MCF 10A (cell line): ENCODE measurements at places on chromosomes 4 and X. TPM values are rescaled to one million over a fixed set of nuclear protein-coding genes. Genes with fewer than 3 reads are reported as not detected.

GRCh38 chrX:25536307-25536970, 520.7 kb upstream of the ARX start:
- DNase-seq, result no peak

- DNase-seq, result no peak
Observed at GRCh38 chrX:43963726-43964125, 9.5 kb downstream of the NDP start.

DNA sequence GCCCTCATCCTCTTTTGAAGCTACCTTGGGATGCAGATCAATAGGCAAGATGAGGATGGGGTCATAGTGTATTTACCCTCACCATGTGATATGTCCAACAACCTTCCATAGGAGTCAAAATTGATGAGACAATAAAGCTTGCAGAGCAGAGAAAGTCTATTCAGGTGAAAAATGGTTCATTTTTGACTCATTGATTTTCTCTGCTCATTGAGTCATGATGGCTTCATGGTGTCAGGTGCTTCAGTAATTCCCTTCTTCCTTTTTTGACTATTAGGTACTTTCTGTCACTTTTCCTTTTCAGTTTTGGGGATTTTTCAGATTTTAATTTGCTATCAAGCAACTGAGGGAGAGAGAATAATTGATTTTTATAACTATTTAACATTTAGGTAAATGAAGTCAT, 55.9 kb upstream of the IL2 start:
- DNase-seq, result no peak

DNA sequence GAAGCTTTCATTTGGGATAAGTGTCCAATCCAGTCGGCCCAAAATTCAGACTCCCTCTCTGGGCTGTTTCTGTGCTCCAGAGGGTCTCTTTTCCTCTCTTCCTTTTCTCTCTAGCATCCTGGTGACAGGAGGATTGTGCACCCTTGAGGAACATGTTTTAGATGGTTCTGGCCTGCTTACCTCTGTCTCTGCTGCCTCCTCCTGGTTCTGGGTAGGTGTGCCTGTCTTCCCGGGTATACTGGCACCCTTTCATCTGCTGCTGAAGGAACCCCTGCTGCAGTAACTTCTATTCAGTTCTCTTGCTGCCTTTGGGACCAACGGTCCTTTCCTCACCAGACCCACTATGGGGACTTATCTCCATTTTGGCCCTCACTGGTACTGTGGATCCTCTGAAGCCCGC, 53.2 kb downstream of the HMGB2 start:
- DNase-seq, result no peak

DNA sequence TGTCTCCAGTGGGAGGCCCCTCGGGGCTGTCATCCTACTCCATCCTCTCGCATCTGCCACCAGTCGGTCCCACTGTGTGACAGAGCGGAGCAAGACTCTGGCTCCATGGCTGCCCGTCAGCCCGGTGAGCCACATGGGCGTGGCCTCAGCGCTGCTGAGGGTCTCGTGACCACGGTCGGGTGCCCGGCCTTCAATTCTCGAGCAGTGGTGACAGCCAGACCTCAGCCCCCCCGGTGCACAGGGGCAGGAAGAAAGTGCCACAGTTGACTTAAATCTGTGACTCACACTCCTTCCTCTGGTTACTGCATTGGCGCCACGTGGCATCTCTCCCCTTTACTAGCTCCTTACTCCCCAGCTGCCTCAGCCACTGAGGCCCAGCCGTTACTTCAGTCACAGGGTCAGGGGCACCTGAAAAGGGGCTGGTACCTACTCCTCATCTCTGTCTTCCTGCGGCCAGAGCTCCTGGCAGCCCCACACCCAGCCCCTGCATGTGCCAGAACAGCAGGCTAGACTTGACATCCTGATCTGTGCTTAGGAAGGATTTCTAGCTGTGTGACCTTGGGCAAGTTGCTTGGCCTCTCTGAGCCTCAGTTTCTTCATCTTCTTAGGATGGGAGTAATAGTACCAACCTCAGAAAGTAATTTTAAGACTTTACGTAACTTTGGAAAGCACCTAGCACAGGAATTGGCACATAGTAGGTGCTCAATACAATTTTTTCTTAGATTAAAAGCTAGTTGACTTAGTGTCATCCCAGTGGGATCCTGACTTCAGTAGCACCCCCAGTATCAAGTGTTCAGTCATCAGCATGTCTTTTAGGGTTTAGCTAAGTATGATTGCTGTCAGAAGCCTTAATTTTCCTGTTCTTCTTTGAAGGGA, 66.1 kb downstream of the TNIP2 start:
- DNase-seq, result no peak

DNA sequence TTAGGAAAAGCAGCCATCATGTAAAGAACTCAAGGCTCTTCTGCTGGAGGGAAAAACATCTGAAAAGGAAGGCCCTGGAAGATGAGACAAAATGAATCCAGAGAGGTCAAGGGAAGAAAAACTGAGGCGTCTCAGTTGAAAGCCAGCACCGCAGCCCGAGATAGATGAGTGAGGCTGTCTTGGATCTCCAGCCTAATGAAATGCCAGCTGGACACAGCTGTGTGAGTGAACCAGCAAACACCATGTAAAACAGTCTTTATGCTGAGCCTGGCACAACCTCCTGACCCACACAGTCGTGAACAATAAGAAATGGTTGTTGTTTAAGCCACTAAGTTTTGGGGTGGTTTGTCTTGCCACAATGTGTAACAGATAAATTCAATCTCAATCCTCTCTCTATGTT, 48.6 kb upstream of the RASL11B start:
- DNase-seq, result no peak

DMRTC1B gene
- not detected in 2 replicates for total RNA-seq

- no peak for DNase-seq
Observed at GRCh38 chrX:23731951-23732350, 11.1 kb downstream of the ACOT9 start.

RS1 gene
- not detected in 2 replicates for total RNA-seq

DNA sequence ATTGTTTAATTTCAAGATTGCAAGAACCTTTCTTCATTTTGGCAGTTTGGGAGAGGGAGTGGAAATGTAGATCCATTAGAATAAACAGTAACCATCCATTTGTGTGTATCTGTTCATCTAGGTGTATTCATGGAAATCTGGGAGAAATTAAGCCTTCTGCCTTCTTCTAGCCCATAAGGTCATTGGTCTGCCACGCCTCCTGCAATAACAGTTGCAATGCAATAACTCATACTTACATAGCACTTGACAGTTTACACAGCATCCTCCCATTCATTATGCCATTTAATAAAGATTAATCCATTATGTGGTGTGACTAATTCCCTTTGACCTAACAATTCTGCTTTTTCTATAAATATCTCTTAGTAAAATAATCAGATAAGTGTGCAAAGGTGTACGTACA, 42.6 kb downstream of the SHROOM4 start:
- no peak for DNase-seq

DNA sequence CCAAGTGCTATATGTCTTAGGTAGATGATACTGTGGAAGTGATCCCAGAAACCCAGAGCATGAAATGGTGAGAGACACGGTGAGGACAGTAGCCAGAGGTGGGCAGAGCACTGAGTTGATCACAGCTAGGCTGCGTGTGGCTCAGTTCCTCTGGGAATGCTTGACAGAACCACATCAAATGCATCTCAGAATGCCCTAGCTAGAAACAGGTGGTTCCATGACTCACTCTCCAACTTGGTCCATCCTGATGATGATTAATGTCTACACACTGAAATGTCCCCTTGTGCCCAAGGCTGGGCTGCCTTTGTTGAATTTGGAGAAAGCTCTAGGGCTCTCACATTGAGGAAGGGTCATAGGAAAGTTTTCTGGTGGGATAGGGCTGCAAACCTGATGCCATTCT, 113.6 kb downstream of the ZNF518B start:
- DNase-seq, result no peak

GRCh38 chr4:7691982-7692381, 247.7 kb downstream of the AFAP1 start:
- DNase-seq, result no peak

DNA sequence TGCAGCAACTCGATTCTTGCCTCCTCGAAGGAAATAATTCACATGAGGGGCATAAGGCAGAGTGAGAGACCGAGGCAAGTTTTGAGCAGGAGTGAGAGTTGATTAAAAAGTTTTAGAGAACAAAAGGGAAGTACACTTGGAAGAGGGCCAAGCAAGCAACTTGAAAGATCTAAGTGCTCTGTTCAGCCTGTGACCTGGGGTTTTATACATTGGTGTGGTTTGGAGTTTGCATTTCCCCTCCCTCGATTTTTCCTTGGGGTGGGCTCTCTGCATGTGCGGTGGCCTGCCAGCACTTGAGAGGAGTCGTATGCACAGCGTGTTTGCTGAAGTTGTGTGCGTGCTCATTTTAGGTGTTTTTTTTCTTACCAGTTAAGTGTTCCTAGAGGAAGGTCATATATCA, 356.4 kb downstream of the KLHL4 start:
- no peak for DNase-seq

GCNA gene
- 3.4 and 3.8 TPM in 2 replicates for total RNA-seq

DNA sequence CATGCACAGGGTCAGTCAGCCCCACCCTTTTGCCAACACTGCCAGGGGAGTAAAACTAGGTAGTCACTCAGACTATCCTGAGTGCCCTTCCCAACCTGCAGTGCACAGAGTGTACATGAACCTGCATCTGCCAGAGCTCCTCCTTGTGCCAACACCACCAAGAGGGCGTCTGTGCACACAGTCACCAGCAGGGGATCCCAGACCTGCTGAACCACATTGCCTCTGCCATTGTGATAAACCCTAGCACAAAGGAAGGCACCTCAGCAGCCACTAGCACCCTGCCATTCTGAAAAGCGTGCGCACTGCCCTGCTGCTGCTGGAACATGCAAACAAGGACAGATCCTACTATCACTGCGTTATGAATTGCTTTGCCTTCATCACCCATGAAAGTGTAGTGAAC, 247.8 kb upstream of the POU3F4 start:
- no peak for DNase-seq

DNA sequence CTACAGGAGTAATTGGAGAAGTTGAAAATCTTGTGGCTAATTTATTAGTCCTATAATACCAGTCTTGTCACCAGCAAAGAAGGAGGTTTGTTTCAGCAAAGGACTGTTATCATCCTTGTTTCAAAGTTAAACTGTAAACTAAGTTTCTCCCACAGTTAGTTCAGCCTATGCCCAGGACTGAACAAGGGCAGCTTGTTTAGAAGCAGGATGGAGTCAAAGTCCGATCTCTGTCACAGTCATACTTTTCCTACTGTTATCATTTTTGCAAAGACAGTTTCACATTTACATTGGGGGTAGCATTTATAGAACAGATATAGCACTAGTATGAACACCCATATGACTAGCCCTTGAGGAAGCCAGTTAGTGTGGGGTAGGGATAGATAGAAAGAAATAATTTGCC, 46.4 kb downstream of the AKAP4 start:
- DNase-seq, result no peak

ANKRD50 gene
- total RNA-seq, result 44.1 and 47.6 TPM in 2 replicates

DNA sequence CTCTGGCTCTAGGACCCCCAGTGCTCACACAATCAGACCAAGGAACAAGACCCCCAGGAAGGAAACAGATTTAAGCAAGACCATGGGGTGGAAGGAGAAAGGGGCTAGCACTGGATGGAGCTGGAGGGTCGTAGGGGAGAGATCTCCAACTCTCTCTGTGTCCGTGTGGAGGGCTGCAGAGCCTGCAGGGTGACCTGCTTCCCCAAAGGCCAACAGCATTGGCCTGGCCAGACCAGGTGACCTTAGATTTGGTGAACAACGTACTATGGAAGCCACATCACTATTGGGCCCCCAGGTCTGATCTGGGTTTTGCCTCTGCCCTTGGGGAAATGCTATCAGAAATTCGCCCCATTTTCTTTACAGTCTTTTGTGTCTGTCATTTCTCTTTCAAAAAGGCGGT, 26.0 kb downstream of the NLGN3 start:
- DNase-seq, result no peak

- no peak for DNase-seq
Observed at GRCh38 chr4:25900310-25900709, 13.7 kb upstream of the SMIM20 start.

DNA sequence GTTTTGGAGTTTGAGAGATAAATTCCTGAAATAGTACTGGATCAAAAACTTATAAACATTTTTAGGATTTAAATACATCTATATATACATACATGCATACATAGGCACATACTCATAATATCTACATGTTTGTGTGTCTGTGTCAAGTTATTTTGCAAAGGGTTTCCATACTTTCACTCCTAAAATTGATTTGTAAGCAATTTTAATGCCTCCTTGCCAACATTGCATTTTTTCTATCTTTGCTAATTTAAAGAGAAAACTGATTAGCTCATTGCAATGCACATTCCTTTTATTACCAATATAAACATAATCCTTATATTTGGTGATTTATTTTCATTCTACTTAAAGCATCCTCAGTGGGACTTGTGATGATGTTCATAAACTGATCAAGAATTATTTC, 258.3 kb downstream of the FRMPD4 start:
- no peak for DNase-seq
